ENCODE measurements at places on chromosomes 3 and 15. TPM values are rescaled to one million over a fixed set of nuclear protein-coding genes. Genes with fewer than 3 reads are reported as not detected.

GRCh38 chr3:138118612-138119422 is 3.4 kb upstream of the DZIP1L start:
- peaks cover 26% of the 10 kb centered on the region for H3K4me1 ChIP-seq
- no peaks in the 10 kb centered on the region for H3K27me3 ChIP-seq
- no peak overlapping the region for H3K4me3 ChIP-seq
- DNase-seq, result peak; percentile 66
- H3K36me3 ChIP-seq, result no peaks in the 10 kb centered on the region

DNA sequence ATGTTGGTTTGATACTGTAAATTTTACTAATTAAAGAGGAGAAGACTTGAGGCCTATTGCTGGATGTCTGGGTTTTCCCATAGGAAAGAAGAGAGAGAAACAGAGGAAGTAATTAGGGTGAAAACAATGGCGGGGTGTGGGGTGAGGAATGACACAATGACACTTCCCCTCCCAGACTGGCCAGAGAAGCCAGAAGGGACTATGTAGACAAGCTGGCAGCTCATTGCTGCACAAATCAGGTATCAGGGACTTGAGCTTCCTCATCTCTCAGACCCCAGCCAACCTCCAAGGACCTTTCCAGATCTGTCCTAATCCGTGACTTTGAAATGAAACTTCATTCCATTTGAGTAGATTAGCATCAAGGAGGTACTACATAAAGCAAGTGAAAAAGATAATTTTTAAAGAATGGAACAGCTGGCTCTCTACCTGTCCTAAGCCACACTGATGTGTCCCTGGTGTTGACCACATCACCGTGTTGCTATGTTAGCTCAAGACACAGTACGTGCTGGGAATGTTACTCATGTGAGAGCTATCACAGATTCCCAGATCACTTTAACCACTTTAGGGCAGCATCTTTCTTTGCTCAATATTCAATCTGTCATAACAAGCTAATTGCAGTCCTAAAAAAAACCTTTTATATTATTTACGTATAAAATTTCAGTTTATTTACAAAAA is 22.2 kb downstream of the TMEM212 start:
- H3K4me1 ChIP-seq, result peaks cover 26% of the 10 kb centered on the region
- no peak for DNase-seq
- H3K36me3 ChIP-seq, result no peaks in the 10 kb centered on the region
- no peaks in the 10 kb centered on the region for H3K27me3 ChIP-seq

DNA sequence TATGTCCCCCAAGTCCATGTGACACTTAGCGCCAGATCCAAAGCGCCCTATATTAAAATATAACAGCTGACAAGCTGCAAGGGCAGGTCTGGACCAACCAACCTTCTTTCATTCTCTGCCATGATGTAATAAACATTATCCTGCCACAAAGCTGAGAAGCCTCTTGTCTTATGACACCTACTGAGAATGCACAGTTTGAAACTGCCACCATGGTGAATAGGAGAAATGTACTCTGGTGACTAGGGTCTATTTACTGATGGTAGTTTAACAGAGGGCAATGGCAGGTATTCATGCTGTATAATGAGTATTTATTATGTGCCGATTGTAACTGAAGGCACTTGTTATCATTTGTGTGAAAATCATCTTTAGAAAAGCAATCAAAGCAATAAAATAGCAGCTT is 634.0 kb downstream of the OTOL1 start:
- no peak for DNase-seq
- no peak overlapping the region for H3K27ac ChIP-seq
- no peaks in the 10 kb centered on the region for H3K36me3 ChIP-seq
- H3K27me3 ChIP-seq, result no peaks in the 10 kb centered on the region
- peaks cover under 1% of the 10 kb centered on the region for H3K4me1 ChIP-seq

DNA sequence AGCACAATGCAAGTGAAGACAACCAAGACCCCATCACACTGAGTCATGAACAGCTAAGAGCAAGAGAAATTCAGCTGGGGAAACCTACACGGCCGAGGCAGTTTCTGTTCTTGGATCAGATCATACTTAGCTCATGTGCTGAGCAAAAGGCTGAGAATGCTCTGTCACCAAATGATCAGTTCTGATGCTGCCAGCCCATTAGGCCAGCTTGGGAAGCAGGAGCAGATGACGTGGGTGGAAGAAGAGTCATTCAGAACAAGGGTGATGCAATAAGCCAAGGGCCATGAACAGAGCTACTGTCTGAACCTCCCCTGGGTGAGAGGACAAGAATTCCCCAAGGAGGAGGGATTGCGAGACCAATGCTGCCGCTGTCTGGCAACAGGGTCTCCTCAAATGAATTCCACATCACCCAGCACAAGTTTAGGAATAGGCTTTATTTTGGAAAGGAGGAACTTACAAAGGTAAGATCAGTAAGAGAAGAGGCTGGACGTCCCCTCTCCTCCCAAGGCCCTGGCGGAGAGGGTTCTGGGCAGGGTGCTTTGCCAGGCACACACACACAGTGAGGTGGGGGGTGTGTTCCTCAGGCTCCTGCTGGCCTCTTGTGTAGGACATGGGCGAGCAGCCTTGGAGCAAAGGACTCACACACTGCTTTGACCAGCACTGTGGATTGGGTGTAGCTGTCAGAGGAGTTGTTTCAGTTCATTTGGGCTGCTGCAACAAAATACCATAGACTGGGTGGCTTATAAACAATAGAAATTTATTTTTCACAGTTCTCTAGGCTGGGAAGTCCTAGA is 65.6 kb upstream of the CTXND1 start:
- no peak overlapping the region for H3K4me3 ChIP-seq
- peak; percentile 31 for DNase-seq
- H3K36me3 ChIP-seq, result no peaks in the 10 kb centered on the region
- H3K27ac ChIP-seq, result peak overlapping the region; percentile 42
- H3K4me1 ChIP-seq, result peaks cover 4% of the 10 kb centered on the region

- H3K36me3 ChIP-seq, result peaks cover 17% of the 10 kb centered on the region
- peaks cover 17% of the 10 kb centered on the region for H3K4me1 ChIP-seq
- peak overlapping the region; percentile 36 for H3K27ac ChIP-seq
- no peak for DNase-seq
- H3K4me3 ChIP-seq, result no peak overlapping the region
Observed at GRCh38 chr15:48406911-48407310, 75.7 kb downstream of the DUT start.

- H3K36me3 ChIP-seq, result no peaks in the 10 kb centered on the region
- H3K4me1 ChIP-seq, result peaks cover 21% of the 10 kb centered on the region
- H3K4me3 ChIP-seq, result no peak overlapping the region
- peak; percentile 20 for DNase-seq
- no peaks in the 10 kb centered on the region for H3K27me3 ChIP-seq
- H3K27ac ChIP-seq, result peak overlapping the region; percentile 36
Observed at GRCh38 chr3:107124885-107125284, 252.4 kb upstream of the CCDC54 start.

- no peak overlapping the region for H3K4me3 ChIP-seq
- no peak overlapping the region for H3K27ac ChIP-seq
- H3K4me1 ChIP-seq, result peaks cover 22% of the 10 kb centered on the region
- H3K36me3 ChIP-seq, result peaks cover 28% of the 10 kb centered on the region
Observed at GRCh38 chr3:47930979-47931378, 85.2 kb downstream of the MAP4 start.

GRCh38 chr3:197420115-197420514 is 121.7 kb upstream of the DLG1 start:
- no peaks in the 10 kb centered on the region for H3K36me3 ChIP-seq
- H3K4me1 ChIP-seq, result peaks cover 21% of the 10 kb centered on the region
- H3K27ac ChIP-seq, result peak overlapping the region; percentile 63
- H3K27me3 ChIP-seq, result no peaks in the 10 kb centered on the region
- no peak for DNase-seq
- H3K4me3 ChIP-seq, result no peak overlapping the region

DNA sequence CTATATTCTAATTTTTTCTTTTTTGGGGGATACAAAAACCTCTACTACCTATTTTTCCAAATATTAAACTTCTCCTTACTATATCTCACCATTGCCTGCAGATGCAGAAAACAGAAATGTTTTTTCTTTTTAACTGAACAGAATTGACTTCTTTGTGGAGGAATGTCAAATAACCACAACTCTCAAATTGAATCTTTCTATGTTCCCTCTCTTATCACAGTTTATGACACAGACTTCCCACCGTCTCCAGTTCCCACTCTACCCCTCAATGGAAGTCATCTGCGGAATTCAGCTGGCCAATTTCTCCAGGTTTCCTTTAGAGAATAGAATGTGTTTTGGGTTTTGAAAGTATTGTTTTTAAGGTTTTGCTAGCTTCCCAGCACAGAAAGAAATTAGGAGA is 77.0 kb downstream of the NR2F2 start:
- no peak overlapping the region for H3K4me3 ChIP-seq
- H3K36me3 ChIP-seq, result no peaks in the 10 kb centered on the region
- H3K27me3 ChIP-seq, result peaks cover 96% of the 10 kb centered on the region
- H3K4me1 ChIP-seq, result peaks cover 19% of the 10 kb centered on the region

DNA sequence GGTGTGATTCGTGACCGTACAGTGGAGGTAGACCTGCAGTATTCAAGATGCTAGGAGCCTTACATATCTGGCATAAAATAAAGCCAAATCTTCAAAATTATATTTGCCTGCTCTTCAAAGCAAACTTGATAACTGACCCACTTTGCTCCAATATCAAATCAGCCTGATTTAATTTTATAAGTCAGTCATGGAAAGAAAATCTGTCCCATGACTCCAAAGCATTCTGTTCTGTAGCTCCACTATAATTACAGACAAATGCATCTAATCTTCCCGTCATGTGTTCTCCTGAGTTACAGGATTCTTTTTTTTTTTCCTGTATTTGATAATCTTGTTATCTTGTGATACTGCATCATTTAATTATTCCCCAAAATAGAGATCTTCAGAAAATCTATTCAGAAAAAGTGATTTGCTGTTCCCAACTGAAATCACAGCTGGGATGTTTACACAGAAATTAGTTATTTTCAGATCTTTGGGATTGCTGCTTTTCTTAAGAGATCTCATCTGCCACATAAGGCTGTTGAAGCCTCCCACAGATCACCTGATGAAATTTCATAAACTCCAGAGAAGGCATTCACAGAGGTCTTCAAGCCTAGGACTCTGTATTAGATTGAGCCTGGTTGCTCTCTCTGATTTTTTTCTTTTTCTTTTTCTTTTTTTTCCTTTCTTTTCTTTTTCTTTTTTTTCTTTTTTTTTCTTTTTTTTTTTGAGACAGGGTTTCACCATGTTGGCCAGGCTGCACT is 27.2 kb downstream of the TIMP4 start:
- H3K27ac ChIP-seq, result no peak overlapping the region
- no peaks in the 10 kb centered on the region for H3K36me3 ChIP-seq
- no peak overlapping the region for H3K4me3 ChIP-seq

DNA sequence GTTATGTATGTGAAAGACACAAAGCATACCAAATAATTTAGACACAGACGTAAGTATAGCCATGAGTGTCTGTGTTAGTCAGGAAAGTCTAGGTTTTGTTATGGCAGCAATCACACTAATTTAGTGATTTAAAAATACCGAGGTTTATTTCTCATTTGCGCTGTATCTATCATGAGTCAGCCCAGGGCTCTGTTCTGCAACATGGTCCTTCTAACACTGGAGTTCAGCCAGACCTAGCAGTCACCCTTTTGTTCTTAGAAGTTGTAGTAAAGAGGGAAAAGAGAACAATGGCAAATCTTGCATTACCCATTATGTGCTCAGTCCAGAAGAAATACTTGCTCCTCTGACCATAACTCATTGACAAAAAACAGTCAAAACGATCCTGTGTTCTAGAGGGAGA is 311.5 kb downstream of the NLGN1 start:
- no peaks in the 10 kb centered on the region for H3K27me3 ChIP-seq
- no peak overlapping the region for H3K27ac ChIP-seq
- DNase-seq, result no peak
- H3K4me3 ChIP-seq, result no peak overlapping the region
- no peaks in the 10 kb centered on the region for H3K4me1 ChIP-seq

DNA sequence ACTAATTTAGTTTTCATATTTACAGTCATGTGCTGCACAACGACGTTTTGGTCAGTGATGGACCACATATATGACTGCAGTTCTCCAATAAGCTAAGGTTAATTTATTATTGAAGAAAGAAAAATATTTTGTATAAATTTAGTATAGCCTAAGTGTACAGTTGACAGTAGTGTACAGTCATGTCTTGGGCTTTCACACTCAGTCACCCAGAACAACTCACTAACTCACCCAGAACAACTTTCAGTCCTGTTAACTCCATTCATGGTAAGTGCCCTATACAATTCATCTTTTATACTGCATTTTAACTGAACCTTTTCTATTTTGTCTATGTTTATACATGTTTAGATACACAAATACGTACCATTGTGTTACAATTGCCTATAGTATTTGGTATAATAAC is 3.8 kb upstream of the GABRR3 start:
- peaks cover 43% of the 10 kb centered on the region for H3K27me3 ChIP-seq
- no peak for DNase-seq
- no peak overlapping the region for H3K4me3 ChIP-seq
- peaks cover 5% of the 10 kb centered on the region for H3K4me1 ChIP-seq

GRCh38 chr3:10485380-10485779 is 20.0 kb downstream of the ATP2B2 start:
- DNase-seq, result no peak
- peaks cover 33% of the 10 kb centered on the region for H3K27me3 ChIP-seq
- H3K4me1 ChIP-seq, result no peaks in the 10 kb centered on the region
- no peak overlapping the region for H3K4me3 ChIP-seq
- no peak overlapping the region for H3K27ac ChIP-seq

GRCh38 chr3:188165596-188165995 is 11.6 kb downstream of the LPP start:
- H3K4me1 ChIP-seq, result peaks cover 98% of the 10 kb centered on the region
- no peaks in the 10 kb centered on the region for H3K27me3 ChIP-seq
- no peak for DNase-seq

DNA sequence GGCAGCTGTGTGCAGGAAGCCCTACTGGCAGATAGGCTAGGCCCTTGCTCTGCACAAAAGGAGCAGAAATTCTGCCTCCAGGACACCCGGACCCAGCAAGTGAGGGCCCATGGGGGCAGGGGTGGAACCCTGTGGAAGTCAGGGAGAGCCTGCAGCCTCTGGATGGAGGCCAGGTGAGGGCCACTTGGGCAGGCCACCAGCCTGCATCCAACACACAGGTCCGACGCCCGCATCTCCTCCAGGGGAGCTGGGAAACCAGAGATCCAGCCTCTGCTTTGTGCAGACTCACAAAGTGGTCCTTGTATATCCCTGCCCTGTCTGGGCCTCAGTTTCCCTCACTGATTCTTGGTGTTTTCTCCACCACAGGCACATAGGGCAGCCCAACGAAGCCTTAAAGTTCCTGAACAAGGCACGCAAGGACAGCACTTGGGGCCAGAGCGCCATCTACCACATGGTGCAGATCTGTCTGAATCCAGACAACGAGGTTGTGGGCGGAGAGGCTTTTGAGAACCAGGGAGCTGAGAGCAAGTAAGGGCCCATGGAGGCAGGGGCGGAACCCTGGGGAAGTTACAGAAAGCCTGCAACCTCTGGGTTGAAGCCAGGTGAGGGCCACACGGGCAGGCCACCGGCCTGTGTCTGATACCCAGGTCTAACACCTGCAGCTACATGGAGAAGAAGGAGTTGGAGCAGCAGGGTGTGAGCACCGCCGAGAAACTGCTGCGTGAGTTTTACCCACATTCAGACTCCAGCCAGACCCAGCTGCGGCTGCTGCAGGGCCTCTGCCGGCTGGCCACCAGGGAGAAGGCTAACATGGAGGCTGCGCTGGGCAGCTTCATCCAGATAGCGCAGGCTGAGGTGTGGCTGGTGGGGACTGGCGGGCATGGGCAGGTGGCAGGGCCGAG is 16.6 kb downstream of the CSRNP1 start:
- H3K27ac ChIP-seq, result no peak overlapping the region
- H3K4me3 ChIP-seq, result no peak overlapping the region
- H3K27me3 ChIP-seq, result no peaks in the 10 kb centered on the region
- peaks cover 80% of the 10 kb centered on the region for H3K4me1 ChIP-seq
- peaks cover 17% of the 10 kb centered on the region for H3K36me3 ChIP-seq

The HIGD2B gene
- not detected for total RNA-seq

The SNX22 gene
- total RNA-seq, result 2.0 TPM

The IQCH gene
- total RNA-seq, result 1.1 TPM

The RASSF1 gene
- total RNA-seq, result 11.4 TPM

The DUOXA2 gene
- not detected for total RNA-seq

Data from left ventricle myocardium inferior (tissue), 1 donor.